K562 (cell line): ENCODE measurements at places on chromosomes 2 and 18.

- H3K4me1 ChIP-seq = no peaks in the 10 kb centered on the region
- H3K27ac ChIP-seq = no peak overlapping the region
- H3K4me3 ChIP-seq = no peak overlapping the region
- no peaks in the 10 kb centered on the region for H3K36me3 ChIP-seq
These were observed 183.8 kb downstream of the MYCN start for GRCh38 chr2:16123856-16124780.

DNA sequence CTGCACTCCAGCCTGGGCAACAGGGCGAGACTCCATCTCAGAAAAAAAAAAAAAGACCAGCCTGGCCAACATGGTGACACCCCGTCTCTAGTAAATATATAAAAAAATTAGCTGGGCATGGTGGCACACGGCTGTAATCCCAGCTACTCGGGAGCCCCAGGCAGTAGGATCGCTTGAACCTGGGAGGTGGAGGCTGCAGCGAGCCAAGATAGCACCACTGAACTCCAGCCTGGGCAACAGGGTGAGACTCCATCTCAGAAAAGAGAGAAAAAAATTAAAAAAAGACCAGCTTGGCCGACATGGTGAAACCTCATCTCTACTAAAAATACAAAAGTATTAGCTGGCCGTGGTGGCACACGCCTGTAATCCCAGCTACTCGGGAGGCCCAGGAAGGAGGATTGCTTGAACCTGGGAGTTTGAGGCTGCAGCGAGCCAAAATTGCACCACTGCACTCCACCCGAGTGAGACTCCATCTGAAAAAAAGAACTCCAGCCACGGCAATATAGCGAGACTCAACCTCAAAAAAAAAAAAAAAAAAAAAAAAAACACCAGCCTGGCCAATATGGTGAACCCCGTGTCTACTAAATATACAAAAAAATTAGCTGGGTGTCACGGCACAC is 346.1 kb upstream of the PLGLB2 start:
- no peaks in the 10 kb centered on the region for H3K4me1 ChIP-seq
- no peaks in the 10 kb centered on the region for H3K36me3 ChIP-seq
- H3K27me3 ChIP-seq = no peaks in the 10 kb centered on the region
- no peak overlapping the region for H3K27ac ChIP-seq

- H3K4me3 ChIP-seq = no peak overlapping the region
- H3K4me1 ChIP-seq = no peaks in the 10 kb centered on the region; the same call in 1 of the 2 replicates
- H3K27me3 ChIP-seq = no peaks in the 10 kb centered on the region
- DNase-seq = no peak
These were observed 7.0 kb downstream of the CHCHD5 start for GRCh38 chr2:112591413-112591812.

- DNase-seq = no peak
- no peaks in the 10 kb centered on the region for H3K4me1 ChIP-seq
- H3K36me3 ChIP-seq = no peaks in the 10 kb centered on the region
- no peak overlapping the region for H3K27ac ChIP-seq
These were observed 114.3 kb downstream of the GCA start for GRCh38 chr2:162458240-162458639.

DNA sequence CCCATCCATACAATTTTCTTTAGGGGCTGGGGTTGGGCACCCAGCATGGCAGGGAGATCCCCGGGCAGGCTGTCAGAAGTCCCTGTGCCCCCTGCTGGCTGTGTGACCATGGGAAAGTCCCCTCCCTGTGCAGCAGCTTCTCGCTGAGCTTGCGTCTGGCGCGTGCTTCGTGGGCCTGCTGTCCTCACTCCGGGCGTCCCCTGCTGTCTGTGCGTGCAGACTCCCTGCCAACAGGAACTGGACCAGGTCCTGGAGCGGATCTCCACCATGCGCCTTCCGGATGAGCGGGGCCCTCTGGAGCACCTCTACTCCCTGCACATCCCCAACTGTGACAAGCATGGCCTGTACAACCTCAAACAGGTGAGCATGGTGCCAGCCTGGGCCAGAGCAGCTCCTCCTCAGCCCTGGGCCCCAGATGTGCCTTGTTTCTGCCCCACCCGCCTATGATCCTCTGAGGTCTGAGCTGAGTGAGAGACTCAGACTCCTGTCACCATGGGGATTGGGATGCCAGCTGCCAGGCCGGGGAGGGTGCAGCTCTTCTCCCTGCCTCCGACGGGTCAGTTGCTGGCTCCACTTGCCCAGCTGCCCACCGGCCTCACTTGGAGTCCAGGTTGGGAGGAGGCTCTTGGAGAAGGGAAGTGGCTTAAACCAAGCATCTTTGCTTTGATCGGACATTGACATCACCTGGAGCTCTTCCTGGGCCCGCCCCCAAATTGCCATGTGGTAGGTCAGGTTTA is 28.6 kb downstream of the IGFBP2 start:
- H3K4me3 ChIP-seq = no peak overlapping the region
- no peak overlapping the region for H3K27ac ChIP-seq
- H3K27me3 ChIP-seq = peaks cover 3% of the 10 kb centered on the region; the same call in 1 of the 3 replicates
- H3K4me1 ChIP-seq = peaks cover 10% of the 10 kb centered on the region; the same call in 2 of the 3 replicates
- peak; percentile 24 for DNase-seq

DNA sequence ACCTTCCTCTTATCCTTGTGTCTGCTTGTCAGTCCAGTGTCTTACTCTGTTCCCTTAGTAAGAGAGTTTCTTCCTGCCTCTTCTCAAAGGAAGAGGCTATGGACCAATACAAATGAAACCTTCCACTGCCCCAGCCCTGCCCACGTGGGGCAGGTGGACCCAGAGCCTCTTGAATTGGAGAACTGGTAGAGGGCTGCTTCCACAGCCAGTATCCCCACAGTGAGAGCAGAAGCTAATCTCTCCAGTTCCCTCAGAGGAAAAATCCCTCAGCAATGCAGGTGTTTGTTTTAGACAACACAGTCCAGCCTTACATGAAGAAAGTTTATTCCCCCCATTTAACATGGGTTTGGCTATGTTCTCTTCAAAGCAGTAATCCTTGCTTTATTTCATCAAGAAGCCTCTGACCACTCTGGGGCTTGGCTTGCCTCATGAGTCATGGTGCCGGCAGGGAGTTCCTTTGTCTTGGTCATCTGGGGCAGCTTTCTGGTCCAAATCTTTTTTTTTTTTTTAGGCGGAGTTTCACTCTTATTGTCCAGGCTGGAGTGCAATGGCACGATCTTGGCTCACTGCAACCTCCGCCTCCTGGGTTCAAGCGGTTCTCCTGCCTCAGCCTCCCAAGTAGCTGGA is 6.5 kb upstream of the CYBRD1 start:
- H3K27me3 ChIP-seq = no peaks in the 10 kb centered on the region
- H3K36me3 ChIP-seq = no peaks in the 10 kb centered on the region
- peak overlapping the region; percentile 0; the same call in 1 of the 3 replicates for H3K27ac ChIP-seq
- peaks cover 54% of the 10 kb centered on the region for H3K4me1 ChIP-seq
- DNase-seq = peak; percentile 75

DNA sequence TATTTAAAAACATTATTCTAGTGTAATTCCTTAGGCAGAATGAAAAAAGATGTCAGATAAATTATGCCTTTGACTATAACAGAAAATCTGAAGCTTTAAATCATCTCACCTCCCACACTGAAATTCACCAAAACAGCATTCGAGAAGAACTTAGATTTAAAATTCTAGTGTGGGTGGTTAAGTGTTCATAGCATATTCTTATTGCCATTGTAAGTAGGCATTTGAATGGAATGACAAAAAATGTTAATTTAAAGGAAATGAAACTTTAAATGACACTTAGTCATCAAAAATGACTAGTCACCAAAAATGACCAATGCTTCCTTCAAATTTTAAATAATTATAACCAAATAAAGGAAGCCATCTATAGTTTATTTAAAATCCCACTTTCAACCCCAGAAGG is 7.0 kb upstream of the ZNF407 start:
- H3K27me3 ChIP-seq = no peaks in the 10 kb centered on the region; the same call in 1 of the 3 replicates
- H3K4me3 ChIP-seq = no peak overlapping the region
- H3K27ac ChIP-seq = no peak overlapping the region
- no peaks in the 10 kb centered on the region for H3K36me3 ChIP-seq

DNA sequence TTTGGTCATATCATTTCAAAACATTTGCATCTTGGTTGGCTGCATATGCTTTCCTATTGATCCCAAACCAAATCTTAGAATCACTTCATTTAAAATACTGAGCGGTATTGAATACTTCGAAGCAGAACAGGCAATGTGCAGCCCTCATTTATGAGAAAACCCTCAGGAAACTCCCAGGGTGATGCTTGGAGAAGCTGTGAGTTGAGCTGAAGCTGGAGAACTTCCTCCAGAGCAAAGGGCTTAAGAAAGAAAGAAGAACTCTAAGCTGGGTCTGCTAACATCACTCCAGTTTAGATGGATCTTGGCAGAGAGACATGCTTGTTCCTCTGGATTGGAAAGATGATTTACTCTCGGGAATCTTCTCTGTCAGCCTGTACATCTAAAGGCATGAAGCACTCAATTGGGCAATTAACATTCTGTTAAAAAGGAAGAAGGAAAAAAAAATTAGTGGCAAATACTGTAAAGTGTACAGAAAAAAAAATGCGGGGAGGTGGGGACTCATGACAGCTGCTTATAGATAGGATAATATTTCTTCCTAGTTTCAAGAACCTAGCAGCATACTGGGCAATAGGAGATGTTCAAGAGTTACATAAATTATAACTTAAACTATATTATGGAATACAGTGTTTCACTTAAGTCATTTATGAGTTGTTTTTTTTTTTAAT is 49.5 kb downstream of the ATIC start:
- DNase-seq = no peak
- no peaks in the 10 kb centered on the region for H3K27me3 ChIP-seq
- no peak overlapping the region for H3K4me3 ChIP-seq
- no peaks in the 10 kb centered on the region; the same call in 1 of the 2 replicates for H3K4me1 ChIP-seq
- H3K27ac ChIP-seq = no peak overlapping the region

GRCh38 chr18:199768-200167 is 41.4 kb downstream of the USP14 start:
- H3K27ac ChIP-seq = no peak overlapping the region
- H3K4me3 ChIP-seq = no peak overlapping the region
- H3K4me1 ChIP-seq = no peaks in the 10 kb centered on the region
- H3K36me3 ChIP-seq = peaks cover 89% of the 10 kb centered on the region
- no peak for DNase-seq
- no peaks in the 10 kb centered on the region for H3K27me3 ChIP-seq

DNA sequence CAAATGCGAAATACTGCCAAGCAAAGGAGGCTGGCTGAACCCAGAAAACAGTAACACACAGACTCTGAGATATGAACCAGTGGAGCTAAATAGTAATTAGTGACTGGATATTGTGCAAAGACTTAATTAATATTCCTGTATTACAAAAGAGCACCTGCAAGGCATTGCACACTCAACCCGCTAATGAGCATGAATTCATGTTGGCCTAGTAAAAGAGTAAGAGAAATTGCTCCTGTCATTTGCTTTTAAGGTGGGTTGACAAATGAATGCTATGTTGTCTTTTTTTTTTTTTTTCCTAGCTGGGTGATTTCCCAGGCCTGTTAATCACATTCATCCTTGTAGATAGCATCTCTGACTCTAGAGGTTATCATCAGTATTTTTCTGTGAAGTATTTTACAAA is 87.0 kb upstream of the CERS6 start:
- no peak for DNase-seq
- H3K36me3 ChIP-seq = no peaks in the 10 kb centered on the region
- H3K4me1 ChIP-seq = no peaks in the 10 kb centered on the region
- no peak overlapping the region for H3K4me3 ChIP-seq

DNA sequence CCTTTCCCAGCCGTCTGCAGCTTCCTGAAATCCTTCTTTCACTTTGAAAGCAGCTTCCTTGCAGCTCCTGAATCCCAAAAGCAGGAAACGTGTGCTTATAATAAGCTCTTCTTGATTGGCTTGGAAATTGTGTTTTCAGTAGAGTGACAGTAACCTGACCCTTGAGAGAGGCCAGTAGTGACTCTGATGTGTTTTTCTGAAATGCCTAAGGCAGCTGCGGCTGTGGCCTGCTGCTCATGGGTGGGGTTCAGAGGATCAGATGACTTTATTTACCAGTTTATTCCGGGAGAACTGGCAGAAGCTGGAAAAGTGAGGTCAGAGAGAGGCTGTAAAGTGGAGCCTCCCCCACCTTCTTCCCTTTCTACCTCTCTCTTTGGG is 31.9 kb upstream of the RPIA start:
- peaks cover 3% of the 10 kb centered on the region; the same call in 1 of the 2 replicates for H3K4me1 ChIP-seq
- no peaks in the 10 kb centered on the region for H3K36me3 ChIP-seq
- peak; percentile 39 for DNase-seq
- no peak overlapping the region for H3K4me3 ChIP-seq
- peak overlapping the region; percentile 60 for H3K27ac ChIP-seq
- no peaks in the 10 kb centered on the region for H3K27me3 ChIP-seq

DNA sequence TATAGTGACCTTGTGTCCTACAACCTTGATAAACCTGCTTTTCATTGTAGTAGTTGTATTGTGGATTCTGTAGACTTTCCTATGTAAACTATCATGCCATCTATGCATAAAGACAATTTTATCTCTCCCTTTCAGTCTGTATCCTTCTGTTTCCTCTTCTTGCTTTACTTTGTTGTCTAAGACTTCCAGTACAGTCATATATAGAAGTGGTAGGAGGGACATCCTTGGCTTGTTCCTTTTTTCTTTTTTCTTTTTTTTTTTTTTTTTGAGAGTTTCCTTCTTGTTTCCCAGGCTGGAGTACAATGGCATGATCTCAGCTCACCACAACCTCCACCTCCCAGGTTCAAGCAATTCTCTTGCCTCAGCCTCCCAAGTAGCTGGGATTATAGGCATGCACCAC is 39.7 kb downstream of the UBE2F start:
- H3K36me3 ChIP-seq = peaks cover 17% of the 10 kb centered on the region; the same call in 2 of the 3 replicates
- no peaks in the 10 kb centered on the region for H3K27me3 ChIP-seq
- no peak overlapping the region for H3K27ac ChIP-seq
- H3K4me1 ChIP-seq = no peaks in the 10 kb centered on the region
- H3K4me3 ChIP-seq = no peak overlapping the region

- no peak for DNase-seq
- no peak overlapping the region for H3K27ac ChIP-seq
- no peaks in the 10 kb centered on the region for H3K27me3 ChIP-seq
These were observed 1.7 kb upstream of the DYSF start for GRCh38 chr2:71451705-71452104.

GRCh38 chr2:171083451-171083850 is 77.2 kb downstream of the TLK1 start:
- peaks cover 21% of the 10 kb centered on the region; the same call in 2 of the 3 replicates for H3K4me1 ChIP-seq
- peaks cover 29% of the 10 kb centered on the region for H3K36me3 ChIP-seq
- no peak overlapping the region for H3K27ac ChIP-seq
- no peaks in the 10 kb centered on the region for H3K27me3 ChIP-seq

DNA sequence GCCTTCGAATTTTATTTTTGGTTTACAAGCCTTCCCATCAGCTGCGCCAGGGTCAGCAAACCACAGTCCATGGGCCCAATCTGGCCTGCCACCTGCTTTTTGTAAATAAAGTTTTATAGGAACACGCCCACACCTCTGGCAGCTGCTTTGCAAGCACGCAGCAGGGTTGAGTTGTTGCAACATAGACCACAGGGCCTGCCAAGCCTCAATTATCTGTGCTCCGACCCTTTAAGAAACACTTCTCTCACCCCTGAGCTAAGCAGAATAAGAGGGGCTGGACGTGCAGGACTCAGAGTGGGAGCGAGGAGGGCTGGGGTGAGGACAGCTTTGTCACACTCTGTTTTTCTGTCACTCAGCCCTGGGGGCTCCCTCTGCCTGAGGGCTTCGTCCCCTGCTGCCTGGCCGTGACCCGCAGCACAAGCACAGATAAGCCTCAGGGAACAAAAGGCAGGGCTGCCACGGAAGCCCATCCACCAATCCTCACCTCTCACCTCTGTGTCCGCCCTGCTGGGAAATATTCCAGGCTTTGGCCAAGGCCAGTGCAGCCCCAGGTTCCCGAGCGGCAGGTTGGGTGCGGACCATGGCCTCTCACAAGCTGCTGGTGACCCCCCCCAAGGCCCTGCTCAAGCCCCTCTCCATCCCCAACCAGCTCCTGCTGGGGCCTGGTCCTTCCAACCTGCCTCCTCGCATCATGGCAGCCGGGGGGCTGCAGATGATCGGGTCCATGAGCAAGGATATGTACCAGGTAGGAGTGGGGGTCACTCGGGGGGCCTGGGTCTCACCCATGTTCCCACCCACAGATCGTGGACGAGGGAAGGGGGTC is at the start of gene AGXT:
Gene AGXT (plus strand): TSS at position 539 of the 823 bp plus-strand sequence. CDS start 42 bp downstream, at position 581.
- peaks cover 22% of the 10 kb centered on the region for H3K27me3 ChIP-seq
- H3K27ac ChIP-seq = no peak within 1 kb of the TSS
- no peaks in the 10 kb centered on the region for H3K36me3 ChIP-seq
